ENCODE measurements at places on chromosomes 4 and X. TPM values are rescaled to one million over a fixed set of nuclear protein-coding genes. Genes with fewer than 3 reads are reported as not detected.

DNA sequence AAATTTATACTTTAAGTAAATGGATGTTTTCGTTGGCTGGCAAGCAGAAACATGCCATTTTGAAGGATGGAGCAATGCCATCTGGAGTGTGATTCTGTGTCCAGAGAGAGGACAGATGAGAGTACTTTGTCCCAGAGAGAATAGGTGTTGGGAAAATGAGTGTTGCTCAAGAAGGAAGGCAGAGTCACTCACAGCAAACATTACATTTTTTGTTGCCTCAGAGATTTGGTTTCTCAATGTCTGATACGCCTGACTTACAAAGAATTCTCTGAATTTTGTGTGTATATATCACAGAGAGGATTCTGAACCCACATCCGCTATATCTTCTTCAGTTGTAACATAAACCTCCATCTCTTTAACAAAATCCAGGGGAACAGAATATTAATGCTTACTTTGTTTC lies 102.8 kb upstream of the PCDH18 start:
- DNase-seq = no peak
- no peaks in the 10 kb centered on the region for H3K27me3 ChIP-seq
- no peaks in the 10 kb centered on the region for H3K36me3 ChIP-seq
- H3K4me1 ChIP-seq = no peaks in the 10 kb centered on the region

ASMT gene
- total RNA-seq = not detected

GCNA gene
- 0.63 TPM for total RNA-seq

DNA sequence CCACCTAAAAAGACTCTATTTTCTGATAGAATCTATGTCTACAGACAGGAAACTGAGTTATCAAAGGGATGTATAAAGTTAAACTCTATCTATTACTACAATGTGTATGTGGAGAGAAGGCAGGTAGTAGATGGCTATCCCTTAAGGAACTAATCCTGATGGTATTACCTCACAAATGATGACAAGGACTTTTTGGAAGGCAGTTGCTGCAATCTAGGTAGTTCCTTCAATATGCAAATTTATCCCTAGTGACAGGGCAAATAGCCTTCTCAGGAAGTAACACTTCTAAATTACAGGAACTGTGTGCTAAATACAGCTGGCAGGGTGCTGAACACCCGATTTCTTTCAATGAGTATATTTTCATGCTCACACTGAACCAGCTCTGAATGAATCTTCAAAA lies 177.4 kb downstream of the COL25A1 start:
- no peaks in the 10 kb centered on the region for H3K36me3 ChIP-seq
- no peak for DNase-seq
- no peaks in the 10 kb centered on the region for H3K27me3 ChIP-seq
- H3K4me1 ChIP-seq = no peaks in the 10 kb centered on the region

GRCh38 chr4:157818946-157819692 lies 353.7 kb downstream of the GASK1B start:
- DNase-seq = no peak
- no peak overlapping the region for H3K27ac ChIP-seq
- H3K27me3 ChIP-seq = no peaks in the 10 kb centered on the region

- no peaks in the 10 kb centered on the region for H3K27me3 ChIP-seq
- H3K4me1 ChIP-seq = no peaks in the 10 kb centered on the region
- no peak overlapping the region for H3K4me3 ChIP-seq
- no peak for DNase-seq
Observed at GRCh38 chrX:107549504-107549903, 78.8 kb upstream of the PRPS1 start.

ELOVL6 gene
- 1.2 TPM for total RNA-seq

DNA sequence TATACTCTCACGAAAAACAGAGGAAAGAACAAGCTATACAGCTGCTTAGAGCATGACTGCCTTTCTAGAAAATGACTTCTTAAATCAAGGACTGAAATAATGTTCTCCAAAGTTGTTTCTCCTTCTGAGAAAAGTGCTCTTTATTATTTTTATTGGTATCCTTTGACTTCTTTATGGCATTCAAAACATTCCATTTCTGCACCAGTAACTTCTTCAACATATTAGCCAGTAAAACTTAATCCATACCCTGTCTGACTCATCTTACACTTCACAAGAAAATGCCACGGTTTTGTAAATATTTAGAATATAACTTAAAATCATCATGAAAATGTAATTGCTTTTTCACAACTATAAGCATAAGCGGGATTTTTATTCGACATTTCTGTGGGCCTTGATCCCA lies 180.4 kb downstream of the NR3C2 start:
- no peak overlapping the region for H3K4me3 ChIP-seq
- H3K27me3 ChIP-seq = no peaks in the 10 kb centered on the region
- H3K27ac ChIP-seq = no peak overlapping the region
- no peaks in the 10 kb centered on the region for H3K36me3 ChIP-seq
- DNase-seq = no peak
- H3K4me1 ChIP-seq = peaks cover 19% of the 10 kb centered on the region

GRCh38 chr4:144174401-144175067 lies 34.0 kb upstream of the GYPA start:
- H3K27me3 ChIP-seq = no peaks in the 10 kb centered on the region
- no peaks in the 10 kb centered on the region for H3K4me1 ChIP-seq
- H3K36me3 ChIP-seq = no peaks in the 10 kb centered on the region
- no peak overlapping the region for H3K27ac ChIP-seq

- no peak overlapping the region for H3K4me3 ChIP-seq
- H3K27ac ChIP-seq = no peak overlapping the region
- no peaks in the 10 kb centered on the region for H3K27me3 ChIP-seq
- DNase-seq = no peak
- H3K36me3 ChIP-seq = no peaks in the 10 kb centered on the region
Observed at GRCh38 chr4:140071806-140072205, 82.2 kb downstream of the MAML3 start.

- H3K27ac ChIP-seq = no peak overlapping the region
- H3K36me3 ChIP-seq = no peaks in the 10 kb centered on the region
- no peak for DNase-seq
- no peak overlapping the region for H3K4me3 ChIP-seq
- H3K4me1 ChIP-seq = no peaks in the 10 kb centered on the region
- no peaks in the 10 kb centered on the region for H3K27me3 ChIP-seq
Observed at GRCh38 chrX:1507511-1508463, 29.2 kb downstream of the P2RY8 start.

NLGN4X gene
- total RNA-seq = 1.4 TPM

DNA sequence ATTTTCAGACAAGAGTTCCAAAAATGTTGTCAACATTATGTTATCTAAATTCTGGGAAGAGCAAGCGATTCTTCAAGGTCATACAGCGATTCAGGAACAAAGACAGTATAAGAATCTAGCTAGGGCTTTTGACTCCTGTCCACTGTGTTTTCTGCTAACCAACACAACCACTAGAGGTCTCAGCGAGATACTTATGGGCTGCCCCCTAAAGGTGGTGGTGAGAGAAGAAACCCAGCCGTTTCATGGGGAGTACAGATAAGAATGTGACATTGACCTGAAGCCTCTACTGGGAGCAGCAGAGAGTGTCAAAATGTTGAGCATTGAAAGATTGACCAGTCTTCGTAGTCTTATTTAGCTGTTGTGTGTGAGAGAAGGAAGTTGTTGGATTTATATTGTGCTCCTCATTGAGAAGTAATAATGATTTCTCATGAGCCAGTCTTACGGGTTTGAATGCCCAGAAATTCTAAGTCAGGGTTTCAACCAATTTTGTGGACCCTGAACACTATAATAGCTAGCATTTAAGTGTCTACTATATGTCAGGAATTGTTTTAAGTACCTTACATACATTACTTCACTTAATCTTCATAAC lies 168.3 kb downstream of the SPRY1 start:
- no peak overlapping the region for H3K4me3 ChIP-seq
- peak; percentile 51 for DNase-seq
- no peak overlapping the region for H3K27ac ChIP-seq
- H3K36me3 ChIP-seq = no peaks in the 10 kb centered on the region

DNA sequence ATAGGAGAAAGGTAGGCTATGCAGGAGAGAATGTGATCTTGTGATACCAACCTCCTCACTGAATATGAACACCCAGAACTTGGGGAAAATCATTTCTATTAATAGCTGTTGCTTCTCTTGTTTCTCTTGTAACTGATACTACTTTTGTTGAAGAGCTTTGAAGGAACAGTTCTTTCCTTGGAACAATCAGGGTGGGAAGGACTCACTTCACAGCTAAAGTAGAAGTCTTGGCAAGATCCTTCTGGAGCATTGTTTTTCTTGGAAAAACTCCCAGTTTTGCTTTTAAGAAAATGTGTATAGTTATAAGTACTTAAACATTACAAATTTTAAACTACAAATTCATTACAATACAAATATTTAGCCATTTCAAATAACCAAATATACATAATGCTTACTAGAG lies 19.1 kb upstream of the XK start:
- DNase-seq = no peak
- no peaks in the 10 kb centered on the region for H3K36me3 ChIP-seq
- H3K27ac ChIP-seq = no peak overlapping the region
- no peaks in the 10 kb centered on the region for H3K4me1 ChIP-seq
- no peak overlapping the region for H3K4me3 ChIP-seq
- H3K27me3 ChIP-seq = no peaks in the 10 kb centered on the region

GRCh38 chr4:156575430-156576073 lies 396.0 kb downstream of the PDGFC start:
- no peak overlapping the region for H3K4me3 ChIP-seq
- no peaks in the 10 kb centered on the region for H3K4me1 ChIP-seq
- DNase-seq = no peak
- H3K27ac ChIP-seq = no peak overlapping the region

OPRPN gene
- total RNA-seq = not detected

- no peaks in the 10 kb centered on the region for H3K36me3 ChIP-seq
- no peak overlapping the region for H3K4me3 ChIP-seq
- H3K4me1 ChIP-seq = no peaks in the 10 kb centered on the region
- H3K27me3 ChIP-seq = peaks cover 6% of the 10 kb centered on the region
- H3K27ac ChIP-seq = no peak overlapping the region
- no peak for DNase-seq
Observed at GRCh38 chrX:131801911-131802310, 221.2 kb upstream of the STK26 start.

DNA sequence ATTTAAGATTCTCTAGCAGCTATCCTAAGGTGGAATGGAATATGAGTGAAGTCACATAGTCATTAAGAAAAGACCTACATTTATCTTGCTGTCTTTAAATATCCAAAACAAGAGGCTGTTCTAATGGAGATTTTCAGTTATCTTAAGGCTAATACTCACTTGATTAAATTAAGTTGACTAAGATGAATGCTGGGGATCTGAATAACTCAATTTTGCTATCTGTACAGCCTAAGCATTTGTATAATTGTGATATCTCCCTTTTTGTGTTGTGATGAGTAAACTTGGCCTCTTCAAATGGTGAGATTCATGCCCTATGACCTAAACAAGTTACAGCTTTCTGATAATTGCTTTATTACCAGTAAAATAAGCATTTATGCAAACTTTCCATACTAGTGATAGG lies 13.6 kb upstream of the GUCY1A1 start:
- no peak overlapping the region for H3K4me3 ChIP-seq
- no peak for DNase-seq
- H3K4me1 ChIP-seq = no peaks in the 10 kb centered on the region

CRMP1 gene
- total RNA-seq = 3.5 TPM

DNA sequence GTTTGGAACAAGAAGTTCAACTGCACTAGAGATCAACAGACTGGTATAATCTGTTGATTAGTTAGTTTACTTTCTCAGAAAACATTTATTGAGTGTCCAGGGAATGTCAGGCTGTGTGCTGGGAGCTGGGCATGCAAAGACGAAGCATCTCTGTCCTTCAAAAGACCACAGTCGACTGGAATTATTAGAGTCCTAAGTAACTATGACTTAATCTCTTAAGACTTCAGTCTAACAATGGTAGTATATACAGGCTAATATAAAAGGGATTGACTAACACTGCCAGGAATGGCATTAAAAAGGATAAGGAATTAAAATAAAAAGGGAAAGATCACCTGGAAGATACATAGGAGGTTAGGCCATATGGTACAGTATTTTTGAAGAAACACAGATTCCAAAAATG lies 128.7 kb downstream of the WDFY3 start:
- no peaks in the 10 kb centered on the region for H3K36me3 ChIP-seq
- DNase-seq = no peak
- H3K27ac ChIP-seq = no peak overlapping the region
- H3K4me3 ChIP-seq = no peak overlapping the region
- H3K27me3 ChIP-seq = no peaks in the 10 kb centered on the region
- H3K4me1 ChIP-seq = no peaks in the 10 kb centered on the region

- H3K4me3 ChIP-seq = no peak overlapping the region
- H3K4me1 ChIP-seq = no peaks in the 10 kb centered on the region
- DNase-seq = no peak
Observed at GRCh38 chr4:120144634-120145033, 78.0 kb upstream of the MAD2L1 start.

GLOD5 gene
- total RNA-seq = not detected

- no peaks in the 10 kb centered on the region for H3K27me3 ChIP-seq
- H3K4me1 ChIP-seq = no peaks in the 10 kb centered on the region
- no peak overlapping the region for H3K27ac ChIP-seq
- no peaks in the 10 kb centered on the region for H3K36me3 ChIP-seq
- DNase-seq = no peak
Observed at GRCh38 chrX:140167551-140167950, 202.2 kb upstream of the CXorf66 start.

GRCh38 chr4:851701-852430 lies 25.9 kb upstream of the CPLX1 start:
- H3K27me3 ChIP-seq = no peaks in the 10 kb centered on the region
- no peak overlapping the region for H3K27ac ChIP-seq
- H3K4me3 ChIP-seq = no peak overlapping the region
- DNase-seq = peak; percentile 17

CXCL11 gene
- 0.55 TPM for total RNA-seq

DNA sequence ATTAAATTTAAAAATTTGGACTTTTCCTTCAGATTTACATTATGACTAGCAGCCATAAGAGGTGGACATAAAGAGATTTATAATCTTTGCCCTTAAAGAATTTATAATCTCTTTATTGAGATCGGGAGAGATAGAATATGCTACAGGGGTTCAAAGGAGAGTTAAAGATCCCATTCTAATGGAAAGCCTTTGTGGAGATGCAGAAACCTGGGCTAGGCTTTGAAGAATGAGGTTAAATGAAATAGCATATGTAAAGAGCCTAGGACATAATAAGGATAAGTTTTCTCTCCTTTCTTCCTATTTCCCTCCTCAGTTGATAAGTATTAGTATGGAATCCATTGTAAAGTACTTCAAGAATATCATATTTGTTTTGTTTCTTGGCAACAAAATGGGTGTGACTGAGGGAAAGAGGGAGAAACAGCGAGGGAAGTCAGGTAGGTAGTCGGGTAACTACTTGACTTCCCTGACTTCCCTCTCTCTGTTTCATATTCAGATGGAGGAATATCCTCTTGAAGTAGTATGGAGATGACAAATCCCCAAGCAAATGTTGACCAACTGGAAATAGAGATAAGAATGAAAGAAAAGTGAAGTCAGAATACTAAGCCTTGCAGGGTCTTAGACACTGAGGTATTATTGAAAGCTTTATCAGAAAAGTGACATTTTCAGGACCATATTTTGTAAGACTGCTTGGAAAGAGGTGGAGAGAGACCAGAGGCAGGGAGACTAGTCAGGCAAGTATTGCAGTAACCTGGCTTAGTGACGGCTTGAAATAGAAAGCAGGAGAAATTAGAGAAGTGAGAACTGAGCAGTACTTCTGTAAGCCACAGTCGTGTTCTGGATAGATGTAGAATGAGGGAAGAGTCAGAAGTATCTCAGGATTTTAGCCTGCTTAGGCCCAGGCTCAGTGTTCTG lies 82.9 kb downstream of the PDLIM5 start:
- H3K27me3 ChIP-seq = no peaks in the 10 kb centered on the region
- no peak overlapping the region for H3K4me3 ChIP-seq
- peaks cover 20% of the 10 kb centered on the region for H3K4me1 ChIP-seq

GRCh38 chr4:85961887-85962286 lies 398.0 kb downstream of the MAPK10 start:
- H3K27ac ChIP-seq = no peak overlapping the region
- H3K4me1 ChIP-seq = no peaks in the 10 kb centered on the region
- no peaks in the 10 kb centered on the region for H3K36me3 ChIP-seq
- no peaks in the 10 kb centered on the region for H3K27me3 ChIP-seq
- no peak overlapping the region for H3K4me3 ChIP-seq

ZXDB gene
- total RNA-seq = 3.3 TPM

CPLX1 gene
- 1.6 TPM for total RNA-seq
